Left renal cortex interstitium (tissue), 4 donors: ENCODE measurements at places on chromosomes 1 and 21. TPM values are rescaled to one million over a fixed set of nuclear protein-coding genes. Genes with fewer than 3 reads are reported as not detected.

GRCh38 chr1:66557157-66557556, 23.2 kb downstream of the SGIP1 start:
- DNase-seq: no peak

- DNase-seq: no peak
Observed at GRCh38 chr1:972726-973458, 6.6 kb downstream of the PLEKHN1 start.

GRCh38 chr21:36509973-36510664, 30.2 kb upstream of the CLDN14 start:
- DNase-seq: no peak

DNA sequence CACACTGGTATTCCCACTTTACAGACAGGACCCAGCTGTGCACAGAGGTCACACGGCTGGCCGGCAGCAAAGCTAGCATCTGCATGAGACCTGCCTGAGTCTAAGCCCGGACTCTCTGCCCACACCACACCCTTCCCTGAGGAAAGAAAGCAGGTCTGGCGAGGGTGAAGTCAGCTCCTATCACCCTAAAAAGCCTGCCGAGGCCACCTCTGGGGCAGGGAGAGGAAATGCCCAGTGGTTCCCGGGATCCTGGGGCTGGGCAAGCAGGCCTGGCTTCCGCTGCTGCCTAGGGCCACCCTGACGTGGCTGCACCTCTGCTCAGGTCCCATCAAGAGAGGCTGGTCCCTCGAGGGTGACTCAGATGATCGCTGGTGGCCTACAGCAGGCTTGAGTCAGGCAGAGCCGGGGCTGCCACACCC, 42.2 kb downstream of the RAP1GAP start:
- DNase-seq: no peak

GRCh38 chr1:67752306-67752705, 67.3 kb downstream of the GADD45A start:
- DNase-seq: no peak

DNA sequence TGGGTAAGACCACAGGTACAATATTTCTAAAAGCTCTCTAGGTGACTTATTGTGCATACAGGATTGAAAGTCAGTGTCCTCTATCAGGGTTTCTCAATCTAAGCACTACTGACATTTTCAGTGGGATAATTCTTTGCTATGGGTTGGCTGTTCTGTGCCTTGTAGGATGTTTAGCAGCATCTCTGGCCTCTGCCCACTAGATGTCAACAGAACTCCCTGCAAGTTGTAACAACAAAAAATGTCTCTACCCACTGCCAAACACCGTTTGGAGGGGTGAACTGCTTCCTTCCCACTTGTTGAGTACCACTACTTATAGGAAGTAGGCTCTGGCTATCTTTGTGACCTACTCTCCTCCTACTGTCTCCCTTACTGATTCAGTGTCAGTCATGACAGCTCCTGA, 90.1 kb upstream of the ZRANB2 start:
- no peak for DNase-seq

DNA sequence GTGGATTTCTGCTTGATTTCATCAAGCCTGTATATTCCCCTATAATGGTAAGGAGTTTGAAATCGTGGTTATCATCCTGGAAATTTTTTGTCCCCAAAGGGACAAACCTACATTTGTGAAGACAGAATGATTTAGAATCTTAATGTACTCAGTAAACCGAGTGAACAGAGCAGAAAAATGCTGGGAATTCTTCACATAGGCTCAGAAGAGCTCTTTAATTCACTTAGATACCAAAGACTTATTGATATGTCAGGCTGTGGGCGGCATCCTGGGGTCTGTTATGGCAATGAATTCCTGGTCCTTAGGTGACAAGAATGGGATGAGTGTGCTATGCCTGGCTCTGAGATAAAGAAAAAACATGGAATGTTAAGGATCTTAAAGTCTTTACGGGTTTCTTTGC, 74.9 kb downstream of the ROR1 start:
- no peak for DNase-seq

DNA sequence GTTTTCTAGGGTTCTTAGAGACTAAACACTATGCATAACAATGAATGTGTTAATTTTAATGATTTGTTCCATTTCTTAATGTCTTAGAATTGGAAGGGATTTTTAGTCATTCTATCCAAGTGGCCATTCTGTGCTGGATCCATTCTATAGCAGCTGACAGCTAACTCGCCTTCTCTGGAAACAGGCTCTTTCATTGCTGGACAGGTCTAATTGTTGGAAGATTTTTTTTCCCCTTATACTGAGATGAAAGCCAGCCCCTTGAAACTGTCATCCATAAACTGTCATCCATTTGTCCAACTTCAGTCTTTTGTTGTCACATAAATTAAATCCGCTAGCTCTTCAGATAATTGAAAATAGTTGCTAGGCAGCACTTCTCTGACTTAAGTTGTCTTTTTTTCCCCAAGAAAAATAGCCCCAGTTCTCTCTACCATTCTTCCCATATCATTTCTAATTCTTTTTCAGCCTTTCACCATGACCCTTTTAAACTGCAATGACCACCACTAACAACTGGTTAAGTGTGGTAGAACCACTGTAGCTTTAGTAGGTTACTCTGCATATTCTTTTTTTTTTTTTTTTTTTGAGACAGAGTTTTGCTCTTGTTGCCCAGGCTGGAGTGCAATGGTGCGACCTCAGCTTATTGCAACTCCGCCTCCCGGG, 19.7 kb downstream of the AK4 start:
- DNase-seq: no peak

DNA sequence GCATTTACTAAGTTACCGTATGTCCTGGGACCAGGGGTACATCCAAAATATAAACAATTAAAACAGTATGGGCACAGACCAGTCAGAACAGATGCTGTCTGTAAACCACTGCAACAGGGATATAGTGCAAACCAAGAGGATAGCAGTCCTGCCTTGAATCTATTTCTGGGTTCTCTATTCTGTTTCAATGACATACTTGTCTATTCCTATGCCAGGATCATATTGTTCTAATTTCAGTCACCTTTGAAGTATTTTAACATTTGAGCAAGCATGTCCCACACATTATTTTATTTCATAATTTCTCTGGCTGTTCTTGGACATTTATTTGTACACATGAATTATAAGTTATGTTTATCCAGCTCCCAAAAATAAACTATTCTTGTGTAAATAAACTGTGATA, 28.2 kb upstream of the SYDE2 start:
- no peak for DNase-seq

DNA sequence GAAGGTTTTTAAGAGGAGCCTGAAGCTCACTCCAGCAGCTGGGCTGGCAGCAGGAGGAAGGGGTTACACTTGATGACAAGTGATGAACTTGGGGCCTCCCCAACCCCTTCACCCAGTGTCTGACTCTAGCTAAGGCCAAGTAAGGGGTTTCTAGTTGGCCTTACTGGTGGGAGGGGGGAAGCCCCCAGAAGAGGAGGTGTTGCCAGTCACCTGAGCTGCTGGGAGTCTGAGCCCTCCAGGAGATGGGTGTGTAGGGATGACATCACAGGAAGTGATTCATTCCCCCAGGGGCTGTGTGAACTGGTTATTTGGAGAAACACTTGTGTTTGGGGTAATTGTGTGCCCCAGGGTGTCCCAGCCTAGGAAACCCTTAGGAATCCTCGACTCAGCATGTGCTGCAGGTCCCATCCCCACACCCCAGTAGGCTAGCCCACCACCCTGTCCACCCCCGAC, 3.1 kb downstream of the PADI1 start:
- DNase-seq: no peak

- DNase-seq: no peak
Observed at GRCh38 chr1:117067533-117068370, 7.6 kb downstream of the TTF2 start.

- no peak for DNase-seq
Observed at GRCh38 chr1:65069011-65069565, 78.9 kb upstream of the AK4 start.

DNA sequence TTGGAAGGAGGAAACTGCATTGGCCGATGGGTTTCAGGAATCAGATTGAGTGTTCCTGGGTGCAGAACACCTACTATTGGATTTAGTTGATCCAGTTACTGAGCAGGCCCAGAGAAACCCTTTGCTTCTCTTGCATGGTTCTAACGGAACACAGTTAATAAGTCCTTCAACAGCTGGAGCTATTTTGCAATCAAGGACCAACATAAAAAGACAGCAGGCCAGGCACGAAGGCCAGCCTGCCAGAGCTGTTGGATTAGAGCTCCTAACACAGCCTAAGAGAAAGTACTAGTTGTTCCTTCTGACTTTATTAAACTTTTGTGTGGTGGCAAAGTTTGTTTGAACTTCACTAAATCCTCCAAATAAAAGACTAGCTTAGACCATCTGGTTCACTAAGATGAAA, 148.0 kb upstream of the LMO4 start:
- DNase-seq: no peak

DNA sequence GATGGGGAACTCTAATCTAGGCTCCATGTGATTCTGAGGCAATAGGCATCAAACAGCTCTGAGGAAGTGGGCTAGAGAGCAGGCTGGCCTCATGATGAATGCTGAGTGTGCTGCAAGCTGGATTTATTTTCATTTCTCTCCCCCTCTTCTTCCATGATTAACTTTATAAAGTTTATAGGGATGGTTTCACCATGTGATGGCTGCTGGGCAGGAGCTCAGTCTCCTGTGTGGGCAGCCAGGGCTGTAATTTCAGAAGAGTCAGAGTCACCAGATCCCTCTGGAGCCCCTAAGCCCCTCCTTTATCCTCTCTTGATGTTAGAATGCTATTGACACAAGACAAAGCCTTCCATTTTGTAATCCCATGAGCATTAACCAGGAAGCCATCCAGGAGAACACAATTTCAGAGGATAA, 143.6 kb downstream of the CNIH3 start:
- no peak for DNase-seq

DNA sequence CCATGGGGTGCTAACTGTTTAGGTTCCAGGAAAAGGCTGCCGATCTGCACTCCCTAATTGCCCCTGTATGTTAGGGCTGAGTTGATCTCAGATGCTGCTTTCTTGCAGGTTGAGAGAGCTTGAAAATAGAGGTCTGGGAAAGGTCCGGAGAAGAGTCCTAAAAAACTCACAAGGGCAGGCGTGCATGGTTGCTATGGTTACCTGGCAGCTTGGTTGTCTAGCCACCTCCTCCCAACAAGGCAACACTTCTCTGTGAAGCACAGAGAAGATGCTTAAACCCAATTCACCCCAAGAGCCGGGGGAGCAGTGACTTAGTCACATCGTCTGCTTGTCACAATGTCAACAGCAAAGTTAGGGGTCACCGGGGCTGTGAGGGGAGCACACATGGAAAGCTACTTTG, 31.0 kb upstream of the LRRC52 start:
- no peak for DNase-seq

DNA sequence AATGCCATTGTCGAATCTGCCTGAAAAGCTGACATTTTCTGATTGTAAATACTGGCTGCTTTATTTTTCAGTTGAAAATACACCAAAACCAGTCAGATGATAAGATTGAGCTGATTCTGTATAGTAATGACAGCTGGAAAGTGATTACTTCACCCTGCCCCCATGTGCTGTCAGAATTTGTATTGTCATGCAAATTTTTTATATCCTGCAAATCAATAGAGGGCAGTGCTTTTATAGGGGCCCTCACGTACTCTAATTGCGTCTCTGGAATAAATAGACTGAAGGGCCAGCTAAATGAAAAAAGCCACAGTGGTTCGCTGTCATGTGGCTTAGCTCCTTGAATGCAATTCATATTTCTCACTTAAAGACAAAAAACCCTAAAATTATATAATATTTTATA, 208.6 kb downstream of the LHX8 start:
- no peak for DNase-seq

DNA sequence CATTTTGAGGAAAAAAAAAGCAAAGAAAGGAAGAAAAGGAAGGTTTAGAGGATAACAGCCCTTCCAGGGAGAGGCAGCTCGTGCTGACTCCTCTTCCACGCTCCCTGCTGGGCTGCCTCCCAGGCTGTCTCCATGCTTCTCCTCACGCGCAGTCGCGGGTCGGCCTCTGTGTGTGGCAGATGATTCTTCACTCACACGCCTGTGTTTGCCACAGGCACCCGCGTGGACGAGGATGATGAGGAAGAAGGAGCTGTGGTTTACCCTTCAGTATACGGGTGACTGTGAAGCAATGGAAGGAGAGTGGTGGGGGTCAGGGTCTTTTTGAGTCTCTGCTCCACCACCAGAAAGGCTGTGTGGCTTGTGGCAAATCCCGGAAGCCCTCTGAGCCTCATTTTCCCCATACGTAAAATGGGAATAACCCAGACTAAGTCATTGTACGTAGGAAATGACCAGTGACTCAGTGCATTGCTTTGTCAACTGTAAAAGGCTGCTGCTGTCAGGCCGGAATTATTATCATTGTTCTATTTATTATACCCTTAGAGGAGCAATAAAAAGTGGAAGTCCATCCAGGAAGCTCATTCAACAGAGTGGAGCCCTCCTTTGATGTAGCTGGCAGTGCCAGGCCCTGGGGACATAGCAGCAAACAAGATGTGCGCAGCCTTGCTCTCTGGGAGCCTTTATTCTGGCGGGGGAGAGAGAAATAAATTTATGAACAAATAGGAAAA, 11.9 kb upstream of the SH2D2A start:
- DNase-seq: no peak

GRCh38 chr21:19181604-19182140, 778.1 kb upstream of the TMPRSS15 start:
- no peak for DNase-seq

DNA sequence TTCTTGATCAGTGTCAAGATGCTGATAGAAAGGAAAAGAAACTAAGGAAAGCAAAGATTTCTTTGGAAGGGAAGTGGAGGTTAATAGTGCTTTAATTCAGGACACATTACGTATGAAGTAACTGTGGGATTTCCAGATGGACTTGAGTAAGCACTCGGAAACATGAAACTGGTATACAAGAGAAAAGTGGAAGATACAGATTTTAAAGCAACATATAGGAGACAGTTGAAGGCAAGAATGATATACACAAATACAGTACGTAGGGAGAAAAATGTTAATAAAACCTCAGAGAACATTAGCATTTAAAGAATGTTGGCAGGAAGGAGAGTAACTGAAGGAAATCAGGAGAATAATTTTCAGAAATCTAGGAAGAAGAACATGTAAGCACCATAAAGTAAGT, 730.9 kb upstream of the ADGRL2 start:
- DNase-seq: no peak

DNA sequence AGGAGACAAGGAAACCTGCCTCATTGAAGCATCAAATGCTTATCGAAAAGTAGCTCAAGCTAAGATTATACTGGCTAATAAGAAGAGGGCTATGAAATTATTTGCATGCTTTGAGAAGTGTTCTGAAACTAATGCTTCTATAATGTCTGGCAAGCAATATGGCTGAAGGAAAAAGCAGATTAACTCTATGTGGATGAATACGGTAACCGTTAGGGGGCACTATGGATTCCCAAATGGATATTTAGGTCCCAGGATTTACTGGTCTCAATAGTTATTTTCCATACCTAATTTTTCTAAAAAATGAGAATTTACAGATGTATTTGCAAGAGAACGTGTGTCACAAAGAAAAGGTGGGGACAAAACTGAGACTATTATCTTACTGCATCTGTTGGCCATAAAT, 34.6 kb upstream of the RRP15 start:
- no peak for DNase-seq

Gene ICOSLG
- 6.7 TPM for polyA plus RNA-seq

Gene PEX10
- polyA plus RNA-seq: 31.1 TPM

Gene CLIC6
- 2.1 TPM for polyA plus RNA-seq

Gene CDK18
- polyA plus RNA-seq: 39.5 TPM

Gene TSACC
- 1.2 TPM for polyA plus RNA-seq
